ENCODE measurements at places on chromosomes 13 and 19.

GRCh38 chr19:10505583-10506229 lies 2.5 kb upstream of the KEAP1 start:
- DNase-seq: peak; percentile 51

GRCh38 chr13:58343076-58343475 lies 711.5 kb downstream of the PCDH17 start:
- no peak for DNase-seq

GRCh38 chr19:1690699-1691307 lies 38.4 kb upstream of the TCF3 start:
- DNase-seq: peak; percentile 52

DNA sequence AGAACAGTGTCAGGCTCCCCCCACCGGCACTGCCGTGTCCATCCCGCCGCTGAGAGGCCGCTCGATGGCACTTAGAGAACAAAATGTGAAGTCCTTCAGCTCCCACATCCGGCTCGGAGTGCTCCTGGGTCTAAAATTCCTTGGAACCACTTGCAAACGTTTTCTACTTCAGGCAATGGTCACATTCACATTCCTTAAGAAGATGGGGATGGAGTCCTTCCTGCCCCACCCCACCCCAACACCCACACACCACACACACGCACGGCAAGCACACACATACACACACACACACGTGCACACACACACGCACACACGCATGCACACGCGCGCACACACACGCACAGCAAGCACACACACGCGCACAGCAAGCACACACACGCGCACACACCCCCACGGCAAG lies 83.4 kb downstream of the SOX1 start:
- no peak for DNase-seq

- DNase-seq: peak; percentile 43
Observed at GRCh38 chr19:55454787-55455243, 6.6 kb downstream of the ISOC2 start.

GRCh38 chr19:2863816-2864215 lies 3.3 kb upstream of the ZNF556 start:
- DNase-seq: no peak

- DNase-seq: no peak
Observed at GRCh38 chr13:40813667-40814454, 24.4 kb downstream of the SLC25A15 start.

GRCh38 chr19:46824890-46825730 lies 25.5 kb downstream of the AP2S1 start:
- no peak for DNase-seq

DNA sequence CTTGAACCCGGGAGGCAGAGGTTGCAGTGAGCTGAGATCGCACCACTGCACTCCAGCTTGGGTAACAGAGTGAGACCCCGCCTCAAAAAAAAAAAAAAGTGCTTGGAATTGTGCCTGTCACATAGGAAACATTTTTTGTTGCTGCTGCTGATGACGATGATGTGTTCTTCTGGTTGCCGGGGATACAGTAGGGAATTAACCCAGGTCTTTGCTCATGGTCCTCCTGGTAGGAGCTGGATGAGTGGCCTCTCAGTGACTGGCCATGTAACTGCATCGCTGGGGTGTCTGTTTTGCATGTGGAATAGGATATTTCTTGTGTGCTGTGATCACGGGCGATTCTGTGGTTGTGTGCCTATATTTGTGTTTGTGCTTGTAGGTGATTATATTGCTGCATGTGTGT lies 4.7 kb upstream of the CNFN start:
- no peak for DNase-seq

GRCh38 chr13:43245374-43245964 lies 222.1 kb downstream of the DNAJC15 start:
- DNase-seq: no peak

DNA sequence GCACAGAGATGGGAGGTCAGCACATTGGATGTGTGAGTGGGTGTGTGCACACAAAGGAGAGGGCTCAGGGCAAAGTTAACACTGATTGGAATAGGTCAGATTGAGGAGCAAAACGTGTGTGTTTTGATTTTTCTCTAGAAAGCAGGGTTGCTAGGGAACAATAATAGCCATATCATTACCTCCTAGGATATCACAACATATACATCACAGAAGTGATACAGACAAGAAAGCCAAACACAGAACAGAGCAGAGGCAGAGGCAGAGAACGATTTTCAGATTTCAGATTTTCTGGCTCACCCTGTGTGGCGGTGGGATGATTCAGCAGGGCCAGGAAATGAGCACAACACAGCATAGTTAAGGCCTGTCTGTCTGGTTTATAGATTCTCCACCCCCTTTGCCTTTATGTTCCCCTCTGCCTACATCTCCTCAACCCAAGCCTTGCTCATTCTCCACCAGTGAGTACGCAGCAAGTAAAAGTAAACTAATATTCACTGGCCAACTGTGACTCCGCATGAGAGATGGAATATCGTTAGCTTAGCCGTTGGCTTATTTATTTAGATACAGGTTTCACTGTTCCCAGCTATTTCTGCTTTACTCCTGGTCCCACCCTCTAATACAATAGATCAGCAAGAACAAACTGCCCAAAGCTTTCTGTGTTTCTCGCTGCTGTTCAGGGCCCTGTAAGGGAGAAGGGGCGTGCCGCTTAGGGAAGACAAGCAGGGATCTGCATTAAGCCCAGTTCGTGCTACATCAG lies 182.7 kb upstream of the TSC22D1 start:
- DNase-seq: no peak

- no peak for DNase-seq
Observed at GRCh38 chr13:104968876-104969275, 1566.6 kb downstream of the EFNB2 start.

DNA sequence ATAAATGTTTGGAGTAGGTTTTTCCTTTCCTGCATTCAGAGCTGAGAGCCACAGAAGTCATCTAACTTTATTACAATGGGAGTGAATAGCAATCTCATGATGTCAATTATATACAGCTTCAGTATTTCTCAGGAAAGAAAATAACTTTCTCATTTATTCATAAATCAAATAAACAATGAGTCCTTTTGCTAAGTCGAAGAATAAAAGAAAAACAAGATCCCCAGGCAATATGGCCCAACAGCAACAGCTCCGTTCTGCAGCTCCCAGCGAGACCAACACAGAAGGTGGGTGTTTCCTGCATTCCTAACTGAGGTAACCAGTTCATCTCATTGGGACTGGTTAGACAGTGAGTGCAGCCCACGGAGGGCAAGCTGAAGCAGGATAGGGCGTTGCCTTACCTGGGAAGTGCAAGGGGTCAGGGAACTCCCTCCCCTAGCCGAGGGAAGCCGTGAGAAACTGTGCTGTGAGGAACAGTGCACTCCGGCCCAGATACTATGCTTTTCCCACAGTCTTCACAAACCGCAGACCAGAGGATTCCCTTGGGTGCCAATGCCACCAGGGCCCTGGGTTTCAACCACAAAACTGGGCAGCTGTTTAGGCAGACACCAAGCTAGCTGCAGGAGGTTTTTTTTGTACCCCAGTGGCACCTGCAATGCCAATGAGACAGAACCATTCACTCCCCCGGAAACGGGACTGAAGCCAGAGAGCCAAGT lies 128.2 kb downstream of the SLITRK1 start:
- no peak for DNase-seq

- no peak for DNase-seq
Observed at GRCh38 chr19:43966079-43966694, 15.2 kb downstream of the ZNF221 start.

GRCh38 chr13:110057052-110057451 lies 249.9 kb downstream of the COL4A1 start:
- DNase-seq: no peak

DNA sequence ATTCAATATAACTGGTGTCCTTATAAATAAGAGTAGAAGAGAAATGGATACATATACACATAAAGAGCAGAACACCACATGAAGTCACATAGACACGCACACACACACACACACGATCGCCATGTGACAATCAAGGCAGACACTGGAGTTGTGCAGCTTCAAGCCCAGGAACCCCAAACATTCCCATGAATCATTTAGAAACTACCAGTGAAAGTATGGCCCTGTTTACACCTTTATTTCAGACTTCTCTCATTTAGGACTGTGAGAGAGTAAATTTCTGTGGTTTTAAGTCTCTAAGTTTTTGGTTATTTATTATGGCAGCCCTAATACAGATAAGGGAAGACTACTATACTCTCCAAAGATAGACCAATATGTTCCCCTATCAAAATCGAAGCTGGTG lies 20.4 kb upstream of the TNFSF13B start:
- no peak for DNase-seq

GRCh38 chr13:45331123-45331619 lies 9.8 kb downstream of the TPT1 start:
- no peak for DNase-seq
